ENCODE measurements at places on chromosomes 1 and 21.

DNA sequence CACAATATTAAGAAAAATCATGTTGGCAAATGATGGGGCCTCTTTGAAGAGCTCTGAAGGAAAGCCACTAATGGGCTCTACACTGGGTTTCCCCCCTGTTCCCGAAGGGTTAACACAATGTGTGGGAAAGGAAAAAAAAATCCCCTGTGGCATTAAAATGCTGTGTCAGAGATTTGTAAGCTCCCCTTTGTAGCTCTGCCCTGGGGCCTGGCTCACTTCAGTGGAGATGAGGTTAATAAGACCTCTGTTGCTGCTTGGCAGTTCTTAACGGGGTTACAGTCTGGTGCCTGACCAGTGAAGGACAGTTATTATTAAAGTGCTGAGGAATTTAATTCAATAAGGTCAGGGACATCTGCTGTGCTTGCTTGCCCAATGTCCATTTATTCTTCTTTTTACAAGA, 129.7 kb upstream of the UBE2U start:
- no peak for DNase-seq

- no peak for DNase-seq
These were observed 195.8 kb downstream of the RGS7 start for GRCh38 chr1:241161188-241161689.

- DNase-seq, result no peak
These were observed 11.4 kb upstream of the VANGL1 start for GRCh38 chr1:115630342-115630741.

GRCh38 chr21:34004013-34004938, 69.1 kb upstream of the MRPS6 start:
- DNase-seq, result no peak

DNA sequence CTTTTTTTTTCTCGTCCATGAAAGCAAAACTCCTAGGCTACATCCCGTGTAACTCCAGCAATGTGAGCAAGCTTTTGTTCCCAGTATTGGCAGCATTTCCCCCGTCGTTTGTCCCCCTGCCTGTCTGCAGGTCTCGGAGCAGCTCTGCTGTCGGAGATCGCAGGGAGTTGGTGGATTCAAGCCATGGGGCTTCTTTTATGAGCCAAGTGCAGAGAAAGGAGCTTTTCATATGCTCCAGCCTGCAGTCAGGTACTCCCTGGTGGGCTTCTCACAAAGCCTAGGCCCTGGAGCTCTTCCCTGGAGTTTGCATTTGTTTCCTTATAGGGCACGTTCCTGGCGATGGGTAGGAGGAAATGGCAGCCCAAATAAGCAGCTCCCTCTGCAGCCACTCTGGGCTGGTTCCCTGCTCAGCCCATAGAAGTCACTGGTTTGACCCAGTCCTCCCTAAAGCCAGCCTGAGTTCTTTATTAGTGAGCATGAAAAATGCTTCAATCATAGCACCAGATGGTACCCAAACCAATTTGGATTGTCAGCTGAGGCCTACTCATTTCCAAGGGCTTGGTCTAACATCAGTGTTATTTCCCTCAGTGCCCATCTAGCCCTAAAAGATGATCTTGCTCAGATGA, 78.3 kb downstream of the NUF2 start:
- no peak for DNase-seq

- no peak for DNase-seq
These were observed 23.8 kb downstream of the EPHA10 start for GRCh38 chr1:37741130-37741529.

DNA sequence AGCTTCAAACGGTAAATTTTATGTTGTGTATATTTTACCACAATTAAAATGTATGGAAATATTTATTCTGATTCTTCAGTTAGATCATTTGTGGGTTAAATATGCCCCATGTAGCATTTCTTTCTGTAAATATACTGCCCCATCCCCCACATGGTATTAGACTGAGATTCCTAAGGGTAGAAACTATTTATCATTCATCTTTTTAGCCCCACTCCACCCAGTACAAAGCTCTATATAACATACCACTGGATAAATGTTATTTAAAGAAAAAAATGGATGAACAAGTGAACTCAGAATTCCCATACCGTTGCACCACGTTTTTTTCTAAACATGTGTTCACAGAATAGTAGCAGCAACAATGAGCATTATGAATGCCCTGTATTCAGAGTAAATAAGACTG, 234.0 kb upstream of the IRF2BP2 start:
- no peak for DNase-seq

DNA sequence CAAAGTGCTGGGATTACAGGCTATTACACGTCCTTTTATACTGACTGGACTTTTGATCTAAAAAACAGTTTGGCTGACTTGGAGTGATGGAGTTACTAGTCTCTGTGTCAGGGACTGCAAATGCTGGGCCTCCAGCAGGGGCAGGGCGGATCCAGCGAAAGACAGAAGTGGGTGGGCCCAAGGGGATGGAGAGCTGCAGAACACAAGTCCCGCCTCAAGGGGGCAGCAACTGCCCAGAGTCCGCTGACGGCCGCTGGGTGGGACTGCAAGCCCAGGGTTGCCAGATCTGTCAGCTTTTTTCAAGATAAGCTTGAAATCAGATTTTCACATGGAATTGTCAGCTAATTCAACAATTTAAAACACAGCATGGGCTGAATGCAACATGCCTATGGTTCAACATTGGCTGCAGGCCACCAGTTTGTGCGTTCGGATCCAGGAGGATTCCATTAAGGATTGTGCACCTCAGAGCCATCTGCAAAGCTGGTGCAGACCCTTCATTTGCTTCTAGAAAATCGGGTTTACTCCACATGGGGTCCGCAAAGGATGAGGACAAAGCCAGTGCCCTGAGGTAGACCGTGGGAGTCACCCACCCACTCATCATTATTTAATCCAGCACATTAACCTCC, 10.7 kb downstream of the STMN1 start:
- no peak for DNase-seq

DNA sequence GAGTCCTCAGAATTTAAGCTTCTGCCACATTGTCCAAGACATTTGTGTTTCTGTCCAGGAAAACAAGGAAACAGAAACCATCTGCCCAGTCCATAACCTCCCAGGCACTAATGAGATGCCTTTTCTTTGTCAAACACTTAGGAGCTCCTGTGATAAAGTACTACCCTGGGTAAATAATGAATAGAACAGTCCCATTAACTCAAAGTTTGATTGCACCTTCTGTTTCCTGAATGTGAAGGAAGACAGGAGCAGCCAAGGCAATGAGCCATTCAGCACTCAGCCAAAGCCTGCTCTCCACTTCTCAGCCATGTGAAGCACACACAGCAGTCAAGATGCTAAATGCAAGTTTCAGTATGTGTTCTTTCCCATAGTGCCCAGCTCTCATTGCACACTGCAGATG, 199.8 kb downstream of the SEC16B start:
- no peak for DNase-seq
